ENCODE measurements at places on chromosomes 5 and 9. TPM values are rescaled to one million over a fixed set of nuclear protein-coding genes. Genes with fewer than 3 reads are reported as not detected.
A peak's percentile ranks its signal among the peaks of the same experiment; 100 is the strongest.

Gene ZFP2
- 0.43 TPM for total RNA-seq

Gene PCDHA9
- total RNA-seq, result 0.04 TPM

DNA sequence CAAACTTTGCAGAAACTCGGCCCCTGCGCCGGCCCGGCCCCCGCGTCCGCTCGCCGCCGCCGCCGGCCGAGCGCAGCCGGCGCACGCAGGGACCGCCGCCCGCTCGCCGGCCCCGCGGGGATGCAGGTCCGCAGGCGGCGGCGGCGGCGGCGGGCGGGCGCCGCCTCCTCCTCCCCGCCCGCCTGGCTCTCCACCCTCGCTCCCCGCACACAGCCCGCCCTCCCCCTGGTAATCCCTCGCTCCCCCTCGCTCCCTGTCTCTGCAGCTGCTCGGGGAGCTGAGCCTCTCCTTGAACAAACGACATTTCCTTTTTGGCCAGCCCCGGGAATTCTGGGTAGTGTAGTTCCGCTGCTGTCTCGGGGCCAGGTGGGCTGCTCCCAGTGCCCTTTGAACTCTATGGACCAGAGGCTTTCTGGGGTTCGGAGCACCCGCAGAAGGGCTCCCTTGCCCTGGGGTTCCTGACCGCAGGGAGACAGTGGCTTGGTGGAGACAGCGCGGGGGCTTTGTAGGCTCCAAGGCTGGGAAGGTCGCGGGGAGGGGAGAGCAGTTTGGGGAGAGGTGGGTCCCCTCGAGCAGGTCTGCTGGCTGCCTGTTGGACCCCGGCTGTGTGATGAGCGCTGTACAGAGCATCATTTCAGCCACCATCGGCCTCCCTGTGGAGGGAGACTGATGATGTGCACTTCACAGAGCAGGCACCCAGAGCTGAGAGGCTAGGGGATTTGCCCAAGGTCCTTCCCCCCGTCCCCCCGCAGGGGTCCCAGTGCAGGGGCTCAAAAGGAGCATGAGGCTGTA is 1.8 kb upstream of the FAM78A start:
- DNase-seq, result peak; percentile 86

Gene SLCO6A1
- not detected for total RNA-seq

DNA sequence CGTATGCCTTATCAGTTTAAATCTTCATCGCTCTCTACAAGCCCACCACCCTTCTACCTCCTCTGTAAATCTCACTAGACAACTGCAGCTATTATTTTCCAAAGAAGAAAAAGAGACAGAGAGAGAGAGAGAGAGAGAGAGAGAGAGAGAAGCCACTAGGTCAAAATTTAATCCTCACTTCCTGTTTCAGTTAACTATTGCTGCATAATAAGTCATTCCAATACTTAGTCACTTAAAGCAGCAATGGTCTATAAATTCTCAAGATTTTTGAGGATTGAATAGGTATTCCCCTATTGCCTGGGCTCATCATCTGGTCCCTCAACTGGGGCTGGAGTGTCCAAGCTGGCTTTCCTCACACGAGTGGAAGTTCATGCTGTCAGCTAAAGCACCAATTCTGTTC is 68.8 kb downstream of the ITGA1 start:
- no peak for DNase-seq

Gene PCDHB3
- 0.83 TPM for total RNA-seq

- DNase-seq, result no peak
These were observed 55.5 kb downstream of the NNT start for GRCh38 chr5:43658509-43658908.

GRCh38 chr5:180526269-180526668 is 32.1 kb downstream of the CNOT6 start:
- DNase-seq, result no peak

DNA sequence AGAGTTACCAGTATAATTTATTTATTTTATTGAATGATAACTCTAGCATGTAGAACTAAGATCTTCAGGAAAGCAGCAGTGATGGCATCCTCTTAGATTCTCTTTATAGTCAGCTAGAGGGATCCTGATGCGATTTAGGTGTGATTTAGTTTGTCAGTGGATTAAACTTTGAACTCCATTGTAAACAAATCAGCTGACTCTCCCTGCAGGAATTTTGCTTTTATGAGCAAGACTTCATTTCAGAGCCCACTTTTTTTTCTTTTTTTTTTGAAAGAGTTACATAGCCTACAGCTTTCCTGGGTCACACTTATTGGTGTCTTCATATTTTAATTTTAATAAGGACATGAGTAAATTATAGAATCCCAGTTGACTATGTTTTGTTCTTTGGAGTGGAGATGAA is 93.8 kb upstream of the SEMA6A start:
- no peak for DNase-seq

GRCh38 chr5:167244583-167244982 is 1046.9 kb upstream of the WWC1 start:
- DNase-seq, result no peak

DNA sequence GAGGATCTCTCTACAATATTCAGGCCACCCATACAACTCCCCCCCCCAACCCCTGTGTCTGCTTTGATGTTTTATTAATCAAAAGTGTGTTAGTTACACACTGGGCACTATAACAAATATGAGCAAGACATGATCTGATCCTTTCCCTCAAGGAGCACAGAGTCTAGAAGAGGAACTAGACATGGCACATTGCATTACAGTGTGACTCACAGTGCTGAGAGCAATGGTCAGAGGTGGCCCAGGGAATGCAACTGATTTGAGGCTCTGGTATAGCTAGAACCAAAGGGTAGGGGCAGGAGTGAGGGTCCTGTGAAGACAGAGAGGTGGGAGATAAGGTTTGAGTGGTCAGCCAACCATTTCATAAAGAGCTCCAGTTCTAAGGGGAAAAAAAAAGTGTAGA is 539.2 kb downstream of the ACTL7B start:
- no peak for DNase-seq

- no peak for DNase-seq
These were observed 29.3 kb upstream of the CTSL start for GRCh38 chr9:87696641-87697040.

DNA sequence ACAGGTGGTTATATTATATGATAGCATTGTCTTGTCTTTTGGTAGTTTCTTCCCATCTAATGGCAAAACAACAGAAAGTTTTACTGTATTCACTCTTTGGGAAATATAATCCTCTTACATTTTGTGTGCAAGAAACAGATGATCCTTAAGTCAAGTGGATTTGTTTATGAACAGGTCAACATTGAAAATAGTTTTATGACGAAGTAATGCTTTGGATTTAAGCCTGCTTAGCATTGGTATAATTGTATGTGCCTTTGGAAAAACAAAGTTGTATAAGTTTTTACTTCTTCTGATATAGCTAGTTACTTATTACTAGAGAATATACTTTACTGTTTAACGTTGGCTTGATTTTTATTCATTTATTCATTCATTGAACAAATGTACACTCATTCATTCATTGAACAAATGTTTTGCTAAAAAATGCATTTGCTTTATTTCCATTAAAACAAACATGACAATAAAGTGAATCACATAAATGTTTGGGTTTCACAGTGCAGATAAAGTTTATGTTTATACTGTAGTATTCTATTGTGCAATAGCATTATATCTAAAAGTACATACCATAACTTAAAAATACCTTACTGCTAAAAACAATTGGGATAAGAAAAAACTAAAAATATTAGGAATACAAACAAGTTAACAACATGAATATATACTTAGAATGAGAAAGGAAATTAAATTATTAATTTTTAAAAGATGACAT is 12.3 kb downstream of the SGCD start:
- DNase-seq, result no peak

Gene SPDL1
- 3.4 TPM for total RNA-seq

DNA sequence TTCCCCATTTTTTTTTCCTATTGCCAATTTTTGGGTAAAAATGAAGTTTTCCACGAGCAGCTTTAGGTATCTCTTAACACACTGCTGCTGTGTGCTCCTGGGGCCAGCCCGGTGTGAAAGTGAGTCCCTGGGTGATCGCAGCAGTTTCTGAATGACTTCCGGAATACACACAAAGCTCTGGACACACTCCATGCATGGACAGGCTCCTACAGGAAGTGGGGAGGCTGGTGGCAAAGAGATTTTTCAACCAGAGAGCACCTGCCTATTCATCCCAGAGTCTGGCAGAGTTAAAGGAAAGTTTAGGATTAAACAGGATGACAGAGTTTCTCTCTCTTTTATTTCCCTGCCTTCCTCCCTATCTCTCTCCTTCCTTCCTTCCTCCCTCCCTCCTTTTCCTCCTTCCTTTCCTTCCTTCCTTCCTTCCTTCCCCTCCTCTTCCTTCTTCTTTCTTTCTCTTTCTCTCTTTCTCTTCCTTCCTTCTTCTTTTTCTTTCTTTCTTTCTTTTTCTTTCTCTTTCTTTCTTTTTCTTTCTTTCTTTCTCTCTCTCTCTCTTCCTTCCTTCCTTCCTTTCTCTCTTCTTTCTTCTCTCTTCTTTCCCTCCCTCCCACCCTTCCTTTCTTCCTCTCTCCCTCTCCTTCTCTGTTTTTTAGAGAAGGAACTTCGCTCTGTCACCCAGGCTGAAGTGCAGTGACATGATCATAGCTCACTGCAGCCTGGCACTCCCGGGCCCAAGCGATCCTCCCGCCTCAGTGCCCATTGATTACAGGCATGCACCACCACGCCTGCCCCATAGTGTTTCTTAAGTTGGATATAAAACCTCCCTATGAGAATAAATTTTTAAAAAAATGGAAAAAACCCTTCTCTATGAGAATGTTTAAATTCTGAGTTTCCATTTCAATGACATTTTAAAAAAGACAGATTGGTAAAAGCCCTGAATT is 38.7 kb upstream of the UBTD2 start:
- DNase-seq, result no peak

Gene PFN3
- total RNA-seq, result not detected

Gene TEX48
- total RNA-seq, result not detected

GRCh38 chr5:179437341-179438001 is 92.2 kb upstream of the ADAMTS2 start:
- DNase-seq, result no peak

Gene CCL19
- 0.63 TPM for total RNA-seq

DNA sequence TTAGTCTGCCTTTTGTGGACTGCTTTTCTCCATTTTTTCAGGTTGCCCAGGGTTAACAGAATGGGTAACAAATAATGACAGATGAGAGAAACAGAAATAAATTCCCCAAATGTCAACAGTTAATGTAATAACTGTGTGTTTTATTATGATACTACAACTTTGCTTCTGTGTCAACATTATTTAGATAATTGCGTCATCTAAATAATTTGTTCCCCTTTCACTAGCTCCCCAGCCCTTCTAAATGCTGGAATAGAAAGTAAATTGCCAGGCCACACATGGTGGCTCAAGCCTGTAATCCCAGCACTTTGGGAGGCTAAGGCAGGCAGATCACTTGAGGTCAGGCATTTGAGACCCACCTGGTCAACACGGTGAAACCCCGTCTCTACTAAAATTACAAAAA is 53.5 kb downstream of the RNF38 start:
- DNase-seq, result no peak

- no peak for DNase-seq
These were observed 68.0 kb downstream of the FSTL4 start for GRCh38 chr5:133544346-133544745.

DNA sequence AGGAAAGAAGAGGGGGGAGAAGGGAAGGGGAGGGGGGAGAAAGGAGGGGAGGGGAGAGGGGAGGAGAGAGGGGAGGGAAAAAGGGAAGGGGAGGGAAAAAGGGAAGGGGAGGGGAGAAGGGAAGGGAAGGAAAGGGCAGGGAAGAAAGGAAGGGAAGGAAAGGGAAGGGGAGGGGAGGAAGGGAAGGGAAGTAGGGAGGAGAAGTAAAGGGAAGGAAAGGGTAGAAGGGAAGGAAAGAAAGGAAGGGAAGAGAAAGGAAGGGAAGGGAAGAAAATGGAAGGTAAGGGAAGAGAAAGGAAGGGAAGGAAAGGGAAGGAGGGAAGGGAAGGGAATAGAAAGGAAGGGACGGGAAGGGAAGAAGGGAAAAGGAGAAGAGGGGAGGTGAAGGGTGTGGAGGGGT is 248.2 kb downstream of the EBF1 start:
- DNase-seq, result no peak

Gene IFNA2
- not detected for total RNA-seq

- DNase-seq, result no peak
These were observed 168.6 kb downstream of the CARTPT start for GRCh38 chr5:71887680-71888079.

GRCh38 chr5:133222521-133222920 is 170.7 kb downstream of the HSPA4 start:
- DNase-seq, result no peak

Gene BSPRY
- total RNA-seq, result 0.48 TPM

GRCh38 chr9:4293293-4293941 is 6.5 kb downstream of the GLIS3 start:
- peak; percentile 63 for DNase-seq

Gene STOML2
- total RNA-seq, result 115 TPM

GRCh38 chr5:93800988-93801811 is 59.8 kb upstream of the POU5F2 start:
- no peak for DNase-seq

- DNase-seq, result no peak
These were observed 115.2 kb downstream of the LHFPL2 start for GRCh38 chr5:78533356-78533755.

- no peak for DNase-seq
These were observed 489.9 kb upstream of the BRINP1 start for GRCh38 chr9:119859128-119859527.

DNA sequence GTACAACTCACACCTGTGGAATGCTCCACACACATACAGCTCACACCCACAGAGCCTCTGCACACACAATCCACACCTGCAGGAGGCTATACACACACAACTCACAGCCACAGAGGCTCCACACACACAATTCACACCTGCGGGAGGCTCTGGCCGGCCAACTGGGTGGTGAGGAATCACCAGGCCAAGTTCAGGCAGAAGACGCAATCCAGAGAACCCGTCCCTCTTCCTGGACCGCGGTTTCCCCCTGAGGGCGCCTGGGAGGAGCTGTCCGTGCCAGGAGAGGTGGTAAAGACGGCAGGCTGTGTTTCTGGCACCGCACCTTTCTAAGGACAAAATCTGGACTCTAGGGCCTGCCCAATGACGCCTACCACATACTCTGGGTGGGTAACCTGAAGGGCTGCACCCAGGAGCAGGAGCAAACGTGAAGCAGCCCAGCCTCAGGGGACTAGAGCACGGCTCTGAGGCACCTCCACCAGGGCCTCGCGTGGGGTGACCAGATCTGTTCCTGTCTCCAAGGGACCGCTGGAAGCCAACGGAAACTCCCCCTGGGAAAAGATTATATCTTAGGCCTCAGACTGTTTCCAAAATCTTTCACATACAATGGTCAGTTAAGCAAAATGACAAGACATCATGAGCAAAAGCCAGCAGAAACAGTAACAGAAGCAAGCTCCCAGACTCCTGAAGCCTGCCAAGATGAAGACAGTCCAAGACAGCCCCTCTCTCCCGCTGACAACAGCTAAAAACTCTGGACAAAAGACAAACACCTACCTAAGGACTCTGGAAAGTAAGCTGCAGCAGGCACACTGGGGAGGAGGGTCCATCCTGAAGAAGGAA is 16.9 kb downstream of the CAMSAP1 start:
- DNase-seq, result no peak

DNA sequence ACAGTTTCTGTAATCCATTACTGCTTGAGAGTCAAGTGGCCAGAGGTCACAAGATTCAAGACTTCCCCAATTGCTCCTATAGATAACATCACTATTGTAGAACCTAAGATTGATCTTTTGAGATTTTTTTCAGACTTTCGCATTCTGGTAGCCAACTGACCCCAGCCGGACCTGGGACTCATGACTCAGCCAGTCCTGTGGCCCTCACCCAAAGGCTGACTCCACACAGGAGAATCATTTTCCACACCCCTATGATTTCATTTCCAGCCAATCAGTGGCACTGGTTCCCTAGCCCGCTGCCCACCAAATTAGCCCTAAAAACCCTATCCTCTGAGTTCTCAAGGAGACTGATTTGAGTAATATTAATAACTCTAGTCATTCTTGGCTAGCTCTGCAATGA is 36.2 kb downstream of the TARS1 start:
- DNase-seq, result no peak

Gene ZNF474
- not detected for total RNA-seq

GRCh38 chr5:593511-593910 is 18.6 kb upstream of the CEP72 start:
- DNase-seq, result no peak
